ENCODE measurements at places on chromosomes 13 and 19.

DNA sequence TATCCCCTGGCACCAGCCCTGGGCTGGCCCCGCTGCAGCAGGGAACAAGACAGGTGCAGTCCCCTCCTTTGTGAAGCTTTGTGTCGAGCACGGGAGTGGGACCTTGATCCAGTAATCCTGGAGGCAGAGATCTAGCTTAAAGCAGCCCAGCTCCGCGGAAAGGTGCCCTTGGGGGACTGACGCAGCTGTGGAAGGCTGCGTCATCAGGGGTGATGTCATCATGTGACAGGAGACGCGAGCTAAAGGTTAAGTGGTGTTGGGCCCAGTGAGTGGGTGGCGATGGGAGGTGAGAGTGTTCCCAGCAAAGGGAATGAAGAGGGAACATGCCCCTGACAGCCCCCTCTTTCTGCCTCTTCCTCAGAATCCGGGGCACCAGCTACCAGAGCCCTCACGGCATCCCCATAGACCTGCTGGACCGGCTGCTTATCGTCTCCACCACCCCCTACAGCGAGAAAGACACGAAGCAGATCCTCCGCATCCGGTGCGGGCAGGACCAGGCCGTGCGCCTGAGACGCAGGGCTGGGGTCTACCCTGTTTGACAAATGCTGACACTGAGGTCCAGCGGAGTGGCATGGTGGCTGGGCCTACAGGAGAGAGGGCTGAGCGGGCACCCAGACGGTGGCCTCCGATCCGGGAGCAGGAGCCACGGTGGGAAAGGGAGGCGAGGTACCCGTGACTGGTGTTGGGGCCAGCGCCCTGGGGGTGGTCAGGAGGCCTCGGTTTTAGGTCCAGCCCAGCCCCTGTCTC, 2.6 kb downstream of the LHB start:
- no peak for DNase-seq

DNA sequence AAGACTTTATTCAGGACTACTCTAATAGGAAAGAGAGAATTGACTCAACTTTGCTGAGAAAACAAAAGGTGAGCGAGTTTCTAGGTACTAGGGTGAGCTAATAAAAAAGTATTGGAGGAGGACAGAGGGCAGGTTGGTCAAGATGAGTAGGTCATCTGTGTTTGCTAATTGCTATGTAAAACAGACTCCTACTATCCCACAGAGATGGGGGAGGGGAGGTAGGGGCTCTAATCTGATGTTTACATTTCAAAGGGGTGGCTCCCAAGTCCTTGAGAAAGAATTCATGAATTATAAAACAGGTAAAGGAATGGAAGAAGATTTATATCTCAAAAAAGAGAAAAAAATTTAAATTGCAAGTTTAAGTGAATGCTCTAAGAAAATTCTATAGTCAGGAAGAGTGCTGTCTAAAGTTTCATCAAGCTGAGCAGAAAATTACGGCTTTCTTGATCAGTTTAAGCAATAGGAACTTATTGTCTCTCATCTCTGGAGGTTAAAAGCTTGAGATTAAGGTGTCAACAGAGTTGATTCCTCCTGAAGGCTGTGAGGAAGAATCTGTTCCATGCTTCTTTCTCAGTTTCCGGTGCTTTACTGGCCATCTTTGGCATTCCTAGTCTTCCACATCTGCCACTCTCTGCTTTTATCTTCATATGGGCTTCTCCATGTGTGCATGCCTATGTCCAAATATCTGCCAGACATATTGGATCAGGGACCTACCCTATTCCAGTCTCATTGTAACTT, 790.3 kb downstream of the SLITRK5 start:
- DNase-seq, result no peak

DNA sequence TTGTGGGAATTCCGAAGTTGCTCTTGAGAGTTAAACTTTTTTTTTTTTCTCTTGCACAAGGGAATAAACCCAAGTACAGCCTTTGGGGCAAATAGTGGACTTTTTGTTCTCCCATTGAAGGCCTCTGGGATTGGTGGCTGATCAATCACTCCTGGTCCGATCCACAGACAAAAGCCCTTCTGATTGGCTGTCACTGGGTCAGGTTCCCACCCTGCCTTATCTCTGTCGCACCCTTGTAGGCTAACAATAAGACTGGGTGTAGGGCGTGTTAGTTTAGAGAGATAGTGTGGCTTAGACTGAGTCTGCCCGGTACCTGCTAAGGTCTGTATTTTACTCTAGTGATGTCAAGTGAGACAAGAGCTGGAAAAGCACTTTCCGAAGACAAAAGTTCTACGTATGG, 380.8 kb downstream of the NDFIP2 start:
- no peak for DNase-seq

DNA sequence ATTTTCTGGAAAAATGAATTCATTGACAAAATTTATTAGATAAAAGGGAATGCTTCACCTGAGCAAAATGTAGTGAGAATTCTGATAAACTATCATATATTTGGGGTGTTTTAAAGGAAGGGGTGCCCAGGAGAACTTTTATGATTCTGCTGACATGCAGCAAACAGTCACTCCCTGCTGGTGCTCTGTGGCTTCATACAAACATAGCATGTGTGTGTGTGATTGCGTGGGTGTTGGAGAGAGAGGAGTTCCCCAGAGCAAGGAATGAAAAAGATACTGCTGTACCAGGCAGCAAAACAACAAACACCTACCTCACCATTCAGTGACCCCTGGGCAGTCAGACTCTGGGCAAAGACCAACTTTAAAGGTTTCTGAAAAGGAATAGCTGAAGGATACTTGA, 546.7 kb downstream of the RFC3 start:
- no peak for DNase-seq

DNA sequence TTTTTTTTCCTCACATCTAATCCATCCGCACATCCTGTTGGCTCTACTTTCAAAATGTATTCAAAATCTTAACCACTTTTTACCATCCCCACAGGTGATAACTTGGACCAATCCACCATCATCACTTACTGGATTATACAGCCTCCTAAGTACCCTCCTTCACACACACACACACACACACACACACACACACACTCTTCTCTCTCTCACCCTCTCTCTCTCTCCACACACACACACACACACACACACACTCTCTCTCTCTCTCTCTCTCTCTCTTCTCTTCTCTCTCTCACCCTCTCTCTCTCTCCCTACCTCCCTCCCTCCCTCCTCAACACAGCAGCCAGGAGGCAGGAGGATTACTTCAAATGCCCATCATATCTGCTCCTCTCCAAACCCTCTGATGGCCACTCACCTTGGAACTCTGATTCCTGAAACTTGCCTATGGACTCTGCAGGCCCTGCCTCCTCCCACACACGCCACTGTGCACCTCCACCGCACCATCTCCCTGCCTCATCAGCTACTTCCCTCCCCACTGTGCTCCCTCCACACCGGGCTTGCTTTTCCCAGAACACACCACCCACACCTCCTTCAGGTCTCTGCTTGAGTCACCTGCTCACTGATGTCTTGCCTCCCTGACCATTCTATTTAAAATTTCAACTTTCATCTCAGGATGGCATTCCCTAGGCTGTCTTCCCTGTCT, 39.7 kb downstream of the RCBTB2 start:
- DNase-seq, result no peak

DNA sequence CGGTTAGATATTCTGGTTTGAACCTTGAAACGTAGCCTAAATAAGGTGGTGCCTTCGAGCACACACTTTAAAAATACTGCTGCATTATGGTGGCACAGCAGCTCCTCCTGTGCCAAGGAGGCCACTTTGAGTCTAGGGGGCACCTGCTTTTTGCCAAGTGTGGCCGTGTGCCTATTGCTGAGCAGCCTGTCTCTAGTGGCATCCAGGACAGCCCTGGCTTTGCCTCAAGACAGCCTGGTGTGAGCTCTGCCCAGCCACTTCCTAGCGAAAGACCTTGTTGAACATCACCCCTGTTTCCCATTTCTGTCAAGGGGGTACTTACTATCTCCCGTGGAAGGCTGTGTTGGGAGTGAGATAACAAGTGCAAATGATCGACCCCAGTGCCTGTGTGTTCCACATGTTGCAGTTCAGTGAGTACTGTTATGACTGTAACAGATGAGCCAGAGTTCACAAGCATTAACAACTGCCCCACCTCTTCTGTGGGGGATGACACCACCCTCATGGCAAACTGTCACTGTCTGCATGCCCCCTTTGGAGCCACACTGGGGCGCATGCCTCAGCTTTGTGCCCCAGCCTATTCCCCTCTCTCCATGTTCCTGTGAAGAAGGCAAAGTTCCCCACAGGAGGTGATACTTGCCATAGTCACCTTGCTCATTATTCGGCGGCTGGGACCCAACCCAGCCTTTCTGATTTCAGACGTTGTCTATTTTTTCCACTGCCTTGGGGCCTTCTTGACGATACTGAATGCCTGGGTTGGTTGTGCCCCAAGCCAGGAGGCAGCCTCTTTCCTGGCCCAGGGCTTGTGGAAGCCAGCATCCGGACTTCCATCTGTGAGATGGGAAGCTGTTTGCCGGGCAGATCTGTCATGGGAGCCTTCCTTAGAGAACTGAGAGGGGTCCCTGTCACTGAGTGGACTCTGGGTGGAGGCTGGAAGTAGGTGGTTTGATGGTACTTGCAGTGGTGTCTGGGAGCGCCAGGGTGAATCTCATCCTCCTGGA, 5.4 kb downstream of the GATAD2A start:
- DNase-seq, result no peak

DNA sequence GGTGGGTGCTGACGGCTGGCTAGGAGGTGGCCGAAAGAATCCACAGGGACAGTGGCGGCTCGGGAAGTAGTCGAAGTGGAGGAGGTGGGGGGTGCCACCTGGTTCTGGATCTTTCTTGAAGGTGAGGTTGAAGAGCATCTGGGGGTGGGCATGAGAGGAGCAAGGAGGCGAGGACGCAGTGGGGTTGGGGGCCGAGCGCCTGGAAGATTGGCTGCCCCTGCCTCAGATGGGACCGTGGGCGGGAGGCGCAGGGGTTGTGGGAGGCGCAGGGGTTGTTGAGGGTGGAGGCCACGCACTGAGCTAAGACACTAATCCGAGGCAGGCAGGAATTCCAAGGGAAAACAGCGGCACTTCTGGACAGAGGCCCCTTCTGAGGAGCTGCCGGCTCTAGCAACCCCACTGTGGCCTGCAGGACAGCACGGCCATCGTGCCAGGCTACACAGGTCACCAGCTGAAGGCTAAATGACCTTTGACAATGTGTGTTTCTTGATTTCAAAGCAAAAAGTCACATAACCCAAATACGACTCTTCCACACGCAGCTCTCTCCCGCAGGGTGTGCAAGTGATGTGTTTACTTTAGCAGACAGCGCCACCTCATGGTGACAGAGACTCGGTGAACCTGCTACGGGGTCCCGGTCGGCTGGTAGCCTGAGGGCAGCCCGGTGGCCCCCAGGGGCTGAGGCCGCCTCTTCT, 44.1 kb upstream of the RANBP3 start:
- DNase-seq, result no peak

DNA sequence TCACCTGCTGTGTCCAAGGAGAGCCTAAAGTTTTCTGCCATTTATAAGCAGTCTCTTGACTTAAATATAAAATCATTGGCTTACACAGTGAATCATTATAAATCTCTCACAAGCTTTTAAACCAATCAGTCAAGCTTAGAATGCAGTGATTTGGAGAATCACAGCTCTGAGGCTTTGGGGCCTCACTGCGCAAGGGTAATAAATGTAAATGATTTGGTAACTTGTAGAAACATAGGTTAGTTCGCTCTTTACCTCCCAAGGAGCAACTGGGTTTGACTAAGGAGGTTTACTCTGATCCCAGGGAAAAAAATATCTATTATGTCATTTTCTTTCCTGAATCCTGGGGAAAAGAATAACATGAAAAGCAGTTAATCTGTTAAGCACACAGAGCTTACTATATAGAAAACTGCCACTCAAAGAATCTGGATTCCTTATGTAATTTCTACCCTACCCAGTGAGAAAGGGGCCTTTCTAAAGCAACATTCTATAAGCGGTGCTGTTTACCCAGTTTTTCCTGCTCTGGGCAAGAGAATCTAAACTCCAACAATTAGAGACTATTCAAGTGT, 128.2 kb downstream of the MZT1 start:
- DNase-seq, result no peak

DNA sequence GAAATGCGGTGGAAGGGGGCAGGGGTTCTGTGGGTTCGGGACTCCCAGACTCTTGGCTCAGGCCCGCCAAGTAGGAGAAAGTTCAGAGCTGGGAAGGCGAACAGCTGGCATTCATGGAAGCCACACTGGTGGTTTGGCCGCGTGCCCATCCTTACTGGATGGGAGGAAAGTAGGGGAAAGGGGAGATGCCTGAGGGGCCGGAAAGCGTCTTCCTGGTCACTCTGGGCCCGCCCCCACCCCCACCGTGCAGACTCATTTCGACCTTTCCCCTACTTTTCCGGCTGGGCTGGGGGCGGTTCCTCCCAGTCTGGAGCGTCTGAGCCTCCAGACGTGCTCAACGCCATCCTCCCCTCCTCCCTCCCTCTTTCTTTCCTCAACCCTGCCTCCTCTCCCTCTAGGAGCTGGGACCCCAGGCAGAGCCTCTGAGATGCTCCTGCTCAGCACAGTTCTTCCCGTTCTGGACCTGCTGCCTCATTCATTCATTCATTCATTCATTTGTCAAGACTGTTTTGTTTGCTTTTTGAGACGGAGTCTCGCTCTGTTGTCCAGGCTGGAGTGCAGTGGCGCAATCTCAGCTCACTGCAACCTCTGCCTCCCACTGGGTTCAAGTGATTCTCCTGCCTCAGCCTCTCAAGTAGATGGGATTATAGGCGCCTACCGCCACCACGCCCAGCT, 3.5 kb downstream of the ANGPTL4 start:
- DNase-seq, result no peak

DNA sequence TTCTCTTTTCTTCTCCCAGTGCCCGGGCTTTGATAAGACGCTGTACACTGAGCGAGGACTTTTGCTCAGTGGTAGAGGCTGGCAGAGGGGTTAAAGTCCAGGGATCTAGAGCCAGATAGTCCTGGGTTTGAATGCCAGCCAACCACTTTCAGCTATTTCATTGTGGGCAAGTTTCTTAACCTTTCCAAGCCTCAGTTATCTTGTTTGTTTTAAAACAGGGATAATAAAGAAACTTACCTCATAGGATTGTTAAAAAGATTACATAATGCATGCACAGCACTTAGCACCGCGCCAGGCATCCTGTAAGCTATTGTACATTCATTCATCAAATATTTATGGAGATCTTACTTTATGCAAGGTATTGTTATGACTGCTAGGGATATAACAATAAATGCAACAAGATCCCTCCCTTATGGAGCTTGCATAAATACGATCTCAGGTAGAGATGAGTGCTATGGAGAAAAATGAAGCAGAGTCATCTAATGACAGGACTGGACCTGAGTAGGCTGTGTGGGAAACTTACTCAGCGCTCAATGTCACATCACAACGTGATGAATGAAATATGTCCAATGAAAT, 70.8 kb downstream of the LNX2 start:
- DNase-seq, result no peak

DNA sequence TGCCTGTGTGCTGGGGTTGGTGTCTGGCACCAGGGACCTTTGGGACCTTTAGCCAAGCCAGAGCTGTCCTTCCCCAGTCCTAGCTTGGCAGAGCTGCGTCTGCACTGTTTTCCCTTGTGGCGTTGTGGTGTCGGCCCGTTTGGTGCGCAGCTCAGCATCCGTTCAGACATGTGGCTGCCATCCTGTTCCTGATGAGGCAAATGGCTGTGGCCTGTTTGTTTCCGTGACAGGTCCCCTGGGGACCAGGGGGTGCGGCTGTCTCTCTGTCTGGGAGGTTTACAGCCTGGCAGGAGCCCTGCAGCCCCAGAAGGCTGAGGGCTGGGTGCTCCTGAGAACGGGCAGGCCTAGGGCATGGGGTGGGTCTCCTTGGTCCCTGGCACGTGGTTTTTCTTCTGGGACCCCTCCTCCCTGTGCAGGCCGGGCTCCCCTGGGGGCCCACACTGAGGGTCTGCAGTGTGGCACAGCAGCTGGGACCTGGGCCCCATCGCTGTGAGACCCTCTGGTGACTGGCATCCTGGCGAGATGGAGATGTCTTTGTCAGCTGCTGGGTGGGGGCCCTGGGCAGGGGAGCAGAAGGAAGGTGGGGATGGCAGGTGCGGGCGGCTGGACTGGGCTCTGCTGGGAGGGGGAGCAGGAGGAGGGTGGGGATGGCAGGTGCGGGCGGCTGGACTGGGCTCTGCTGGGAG, 4.0 kb downstream of the SPPL2B start:
- no peak for DNase-seq

All from cortex of kidney (tissue), 1 donor.